ENCODE measurements at places on chromosomes 3 and 15.

GRCh38 chr3:32435911-32436815, 44.5 kb downstream of the CMTM7 start:
- DNase-seq, result no peak

- no peak for DNase-seq
These were observed 53.0 kb upstream of the CA12 start for GRCh38 chr15:63434576-63435186.

DNA sequence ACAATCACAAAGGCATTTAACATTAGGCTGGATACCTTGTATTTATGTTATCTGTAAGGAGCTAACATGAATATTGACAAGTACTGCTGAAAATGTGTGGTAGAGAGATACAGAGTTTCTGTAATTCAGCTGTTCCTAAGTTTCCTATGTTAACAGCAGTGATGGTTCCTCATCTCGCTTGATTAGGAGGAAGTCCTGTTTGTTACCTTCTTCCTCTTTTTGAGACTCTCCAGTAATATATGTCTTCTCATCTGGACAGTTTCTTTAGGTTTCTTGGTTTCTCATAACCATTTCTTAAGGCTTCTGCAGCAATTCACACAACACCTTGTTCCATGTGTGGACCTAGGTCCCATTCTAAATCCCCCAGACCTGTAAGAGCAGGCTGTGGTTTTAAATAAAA, 11.4 kb upstream of the PEX5L start:
- no peak for DNase-seq

GRCh38 chr15:81728726-81729125, 317.1 kb downstream of the MEX3B start:
- no peak for DNase-seq

- no peak for DNase-seq
These were observed 353.3 kb upstream of the ARHGEF26 start for GRCh38 chr3:153767601-153768560.

- DNase-seq, result no peak
These were observed 35.0 kb downstream of the CTSH start for GRCh38 chr15:78909791-78910228.

DNA sequence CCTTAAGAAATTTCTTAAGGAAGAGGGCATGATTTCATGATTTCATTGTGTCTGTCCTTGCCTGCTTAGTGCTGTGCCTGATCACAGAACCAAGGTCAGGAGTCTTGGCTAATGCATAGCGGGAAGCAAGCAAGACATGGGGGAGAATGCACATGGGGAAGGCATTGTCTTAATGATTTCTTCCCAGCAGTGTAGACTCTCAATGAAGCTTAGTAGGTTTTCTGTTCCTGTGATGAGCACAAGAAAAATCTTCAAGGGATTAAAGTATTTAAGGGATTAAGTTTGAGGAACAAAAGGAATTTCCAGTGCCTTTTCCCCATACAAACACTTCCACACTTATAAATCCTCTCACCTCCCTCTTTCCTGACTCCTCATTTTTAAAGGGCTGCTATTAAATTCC, 46.9 kb upstream of the SEMA6D start:
- no peak for DNase-seq

DNA sequence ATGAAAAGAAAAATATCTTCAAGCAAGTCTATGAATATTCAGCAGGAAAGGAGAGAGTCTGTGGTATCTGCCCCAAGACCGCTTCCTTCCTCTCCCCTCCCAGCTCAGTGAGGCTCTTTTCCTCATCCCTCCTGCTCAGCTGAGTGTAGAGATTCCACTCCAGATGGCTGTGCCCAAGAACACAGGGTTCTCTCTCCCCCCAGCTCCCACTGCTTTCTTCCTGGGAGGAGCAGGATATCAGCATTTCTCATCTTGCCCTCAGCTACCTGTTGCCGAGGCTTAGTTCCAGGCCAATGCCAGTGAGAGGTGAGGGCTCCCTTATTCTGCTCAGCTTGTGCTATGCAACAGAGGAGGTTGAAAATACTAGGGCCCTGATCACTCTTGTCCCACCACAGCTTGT, 211.9 kb downstream of the SV2B start:
- no peak for DNase-seq

DNA sequence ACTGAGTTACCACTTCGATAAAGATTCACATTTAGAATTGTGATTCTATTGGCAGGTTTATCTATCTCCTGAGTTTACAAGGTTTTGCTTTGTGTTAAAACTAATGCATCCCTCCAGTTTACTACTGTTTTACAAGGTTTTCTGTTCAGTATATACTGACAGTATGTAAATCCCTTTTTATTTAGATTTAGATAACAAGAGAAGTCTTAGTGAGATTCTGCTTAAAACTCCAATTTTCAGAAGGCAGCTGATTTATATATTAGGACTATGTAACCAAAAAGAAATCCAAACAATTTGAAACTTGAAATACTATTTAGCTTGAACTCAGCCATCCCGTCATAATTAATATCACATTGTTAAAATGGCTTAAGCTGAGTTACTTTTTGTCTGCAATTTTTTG, 619.2 kb downstream of the NAALADL2 start:
- DNase-seq, result no peak

DNA sequence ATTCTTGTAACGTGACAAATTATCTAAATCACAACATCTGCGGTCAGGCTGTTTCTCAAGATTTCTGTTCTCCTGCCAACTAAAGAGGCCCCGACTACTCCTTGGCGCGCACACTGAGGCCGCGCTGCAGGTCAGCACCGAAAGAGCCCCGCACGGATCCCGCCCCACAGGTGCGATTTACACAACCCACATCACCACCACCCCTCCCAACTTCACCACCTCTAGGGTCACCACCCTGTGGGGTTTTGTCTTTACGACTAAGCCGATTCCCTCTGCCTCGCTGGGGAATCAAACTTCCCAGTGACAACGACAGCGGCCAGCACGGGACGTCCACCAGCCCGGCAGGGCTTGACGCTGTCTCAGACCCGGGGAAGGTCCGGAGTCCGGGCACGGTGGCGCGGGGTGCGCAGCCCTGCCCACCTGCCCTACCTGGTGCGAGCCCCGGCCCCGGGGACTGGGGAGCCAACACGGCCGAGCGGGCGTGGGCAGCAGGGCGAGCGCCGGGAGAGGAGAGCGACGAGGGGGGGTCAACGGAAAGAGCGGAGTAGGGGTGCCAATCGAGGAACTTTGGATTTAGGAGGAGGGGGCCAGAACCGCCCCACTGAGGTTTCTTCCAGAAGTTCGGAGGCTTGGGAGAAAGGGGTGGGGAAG, 764 bp downstream of the UACA start:
- no peak for DNase-seq

DNA sequence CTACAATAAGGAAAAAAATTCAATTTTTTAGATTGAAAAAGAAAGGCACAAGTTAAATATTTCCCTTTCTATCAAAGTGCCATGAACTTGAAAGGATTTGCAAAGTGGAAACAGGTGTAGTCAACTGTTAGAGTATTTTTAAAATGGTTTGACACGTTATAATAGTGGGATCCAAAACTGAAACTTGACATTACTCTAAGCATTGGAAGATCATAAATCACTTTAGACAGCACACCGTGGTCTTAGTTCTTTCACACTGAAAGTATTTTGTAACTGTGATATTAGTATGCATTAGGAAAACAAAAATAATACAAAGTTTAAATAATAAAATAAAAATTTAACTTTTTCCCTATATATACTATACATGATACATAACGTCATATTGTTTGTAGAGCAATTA, 933.1 kb downstream of the EPHA3 start:
- no peak for DNase-seq

DNA sequence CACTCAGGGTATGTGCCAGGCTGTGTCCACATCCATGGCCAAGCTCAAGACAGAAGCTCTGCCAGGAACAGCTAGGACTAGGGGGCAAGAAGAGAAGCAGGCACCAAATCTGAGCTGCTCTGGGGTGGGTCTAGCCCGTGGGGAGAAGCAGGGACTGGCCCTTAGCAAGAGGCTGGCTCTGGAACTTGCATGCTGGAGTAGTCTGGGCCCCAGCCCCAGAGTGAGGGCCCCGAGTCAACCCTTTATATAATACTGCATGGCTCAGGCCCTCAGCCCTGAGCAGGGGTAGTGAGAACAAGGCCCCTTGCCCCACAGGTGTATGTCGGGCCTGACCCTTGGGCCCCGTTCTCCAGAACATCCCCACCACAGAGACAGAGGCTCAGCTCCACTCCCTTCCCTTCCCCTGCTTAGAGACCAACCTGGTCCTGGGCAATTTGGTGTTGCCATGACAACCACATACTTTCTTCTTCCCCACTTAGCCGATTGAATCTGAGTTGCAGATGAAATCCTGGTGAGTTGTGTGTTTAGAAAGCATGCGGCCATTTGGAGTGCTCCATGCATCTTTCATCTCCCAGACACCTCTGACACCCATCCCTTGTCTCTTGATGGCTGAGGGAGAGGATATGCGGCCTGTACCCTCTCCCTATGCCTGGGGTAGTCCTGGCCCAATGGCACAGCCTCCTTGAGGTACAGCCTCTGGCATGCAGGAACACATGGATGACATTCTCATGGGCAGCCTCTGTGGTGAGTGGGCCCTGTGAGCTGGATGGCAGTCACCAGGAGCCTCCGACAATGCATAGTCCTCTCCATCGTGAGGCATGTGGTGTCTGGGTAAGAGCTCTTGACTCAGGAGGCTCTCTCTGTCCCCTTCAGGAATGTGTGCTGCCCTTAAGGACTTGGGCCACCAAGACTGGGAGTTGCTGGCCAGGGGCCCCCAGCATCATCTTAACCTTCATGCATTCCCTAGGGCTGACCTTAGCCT, 29.2 kb upstream of the SFMBT1 start:
- no peak for DNase-seq

- DNase-seq, result no peak
These were observed 205.9 kb downstream of the GABRG3 start for GRCh38 chr15:27176785-27177406.

DNA sequence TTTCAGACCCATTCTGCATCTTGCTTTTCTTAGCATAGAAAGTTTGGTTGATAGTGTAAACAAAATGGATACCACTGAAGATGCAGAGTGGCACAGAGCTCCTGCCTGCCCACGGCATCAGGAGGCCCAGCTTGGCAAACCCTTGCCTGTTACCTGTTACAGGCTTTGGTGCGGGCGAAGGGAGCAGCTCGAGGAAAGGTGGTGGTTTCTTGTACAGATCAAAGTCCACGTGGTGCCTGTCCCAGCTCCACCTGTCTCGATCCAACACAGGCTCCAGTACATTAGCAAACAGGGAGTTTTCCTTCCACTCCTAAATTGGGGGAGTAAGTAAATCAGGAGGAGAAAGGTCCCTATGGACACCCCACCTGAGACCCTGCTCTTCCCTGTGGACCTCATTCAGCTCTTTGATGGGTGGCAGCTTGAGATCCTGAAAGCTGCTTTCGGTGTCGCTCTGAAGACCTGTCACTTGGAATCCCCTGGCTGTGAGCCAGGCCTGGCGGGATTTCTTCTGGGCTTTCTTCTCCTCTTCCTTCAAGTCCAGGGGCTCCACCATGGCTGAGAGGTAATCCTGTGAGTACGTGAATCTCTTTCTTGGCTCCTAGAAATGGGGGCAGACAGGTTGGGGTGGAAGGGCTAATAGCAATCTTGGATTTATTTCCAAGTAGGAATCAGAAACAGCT, 35.7 kb downstream of the ACAD9 start:
- DNase-seq, result no peak

Data from fibroblast of skin of left biceps (primary cell).